Cerebellar cortex (tissue), 1 donor: ENCODE measurements at places on chromosomes 5 and 9.

- no peak for DNase-seq
Measured at GRCh38 chr5:2709976-2710689, 41.3 kb downstream of the IRX2 start.

DNA sequence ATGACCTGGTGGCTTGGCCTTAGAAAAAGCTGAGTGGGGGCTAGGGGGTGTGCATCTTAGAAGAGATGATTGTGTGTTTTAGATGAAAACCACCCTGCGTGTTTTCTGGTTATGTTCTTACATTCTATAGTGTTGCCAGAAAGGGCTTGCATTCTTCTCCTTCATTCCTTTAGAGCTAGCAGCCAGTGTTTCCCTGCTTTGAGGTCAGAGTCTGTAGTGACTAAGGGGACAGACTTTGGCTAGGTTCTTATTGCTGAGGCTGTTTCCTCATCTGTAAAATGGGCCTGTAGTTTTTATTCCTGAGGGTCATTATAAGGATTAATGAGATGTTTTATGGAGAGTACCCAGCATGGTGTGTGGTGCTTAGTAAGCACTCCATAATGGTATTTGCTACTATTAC lies 6.4 kb downstream of the MAST4 start:
- no peak for DNase-seq

DNA sequence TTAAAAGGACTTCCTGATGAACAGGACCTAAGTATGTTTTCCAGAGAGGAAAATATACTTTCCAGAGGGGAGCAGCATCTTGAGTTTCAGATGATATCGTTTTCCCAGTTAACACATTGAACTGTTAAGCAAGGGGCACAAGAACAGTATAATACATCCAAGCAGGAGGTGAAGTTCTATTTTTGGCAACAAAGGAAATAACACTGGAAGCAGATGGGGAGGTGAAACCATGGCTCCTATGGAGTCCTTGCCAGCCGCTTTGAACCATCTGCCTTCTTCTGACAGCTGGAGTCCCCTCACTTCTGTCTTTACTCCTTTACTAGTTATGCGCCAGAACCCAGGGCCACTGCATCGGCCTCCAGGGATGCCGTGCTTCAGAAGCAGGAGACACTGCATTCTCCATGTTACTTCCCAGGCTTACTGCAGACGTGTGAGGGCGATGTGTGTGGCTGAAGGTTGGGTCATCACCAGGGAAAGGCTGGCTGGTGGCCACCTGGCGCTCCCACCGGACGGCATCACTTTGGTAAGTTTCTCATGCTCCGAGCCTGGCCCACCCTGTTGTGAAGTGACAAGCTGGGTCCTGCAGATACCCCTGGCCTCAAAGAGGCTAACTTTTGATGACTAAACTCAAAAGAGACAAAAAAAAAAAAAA lies 77.8 kb downstream of the TTLL11 start:
- peak; percentile 64 for DNase-seq

DNA sequence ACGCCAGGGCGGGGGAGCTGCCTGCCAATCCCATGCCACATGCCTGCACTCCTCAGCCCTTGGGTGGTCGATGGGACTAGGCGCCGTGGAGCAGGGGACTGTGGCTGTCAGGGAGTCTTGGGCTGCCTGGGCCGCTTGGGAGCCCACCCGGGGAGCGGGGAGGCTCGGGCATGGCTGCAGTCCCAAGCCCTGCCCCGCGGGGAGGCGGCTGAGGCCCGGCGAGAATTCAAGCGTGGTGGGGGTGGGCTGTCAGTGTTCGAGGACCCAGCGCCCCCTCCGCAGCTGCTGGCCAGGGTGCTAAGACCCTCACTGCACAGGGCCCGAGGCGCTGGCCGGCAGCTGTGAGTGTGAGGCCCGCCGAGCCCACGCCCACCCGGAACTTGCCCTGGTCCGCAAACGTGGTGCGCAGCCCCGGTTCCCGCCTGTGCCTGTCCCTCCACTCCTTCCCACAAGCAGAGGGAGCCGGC lies 83.2 kb upstream of the DMRTA1 start:
- DNase-seq: no peak

- DNase-seq: peak; percentile 50
Measured at GRCh38 chr9:136093995-136094881, 851 bp downstream of the NACC2 start.

DNA sequence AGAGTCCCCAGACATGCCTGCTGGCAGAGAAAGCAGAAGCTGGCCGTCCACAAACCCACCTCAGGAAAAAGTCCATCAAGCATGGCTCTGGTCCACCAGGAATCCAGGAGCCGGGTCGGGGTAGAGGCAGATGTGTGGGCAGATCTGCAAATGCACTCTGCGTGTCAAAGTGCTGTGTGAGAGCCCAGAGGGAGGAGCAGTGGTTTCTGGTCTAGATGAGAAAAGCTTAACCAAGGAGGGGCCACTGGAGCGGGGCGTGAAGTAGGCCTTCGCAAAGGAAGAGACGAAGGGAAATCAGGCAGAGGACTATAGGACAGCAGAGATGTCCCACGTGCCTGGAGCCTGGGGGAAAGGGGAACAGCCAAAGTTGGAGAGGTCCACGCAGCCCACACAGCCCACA lies 40.0 kb downstream of the TTLL11 start:
- no peak for DNase-seq
